ENCODE measurements at places on chromosomes 16 and 17. TPM values are rescaled to one million over a fixed set of nuclear protein-coding genes. Genes with fewer than 3 reads are reported as not detected.

Gene RHBDL1
- total RNA-seq = 0.11 TPM

Gene CBX8
- 4.9 TPM for total RNA-seq

Gene LGALS9B
- total RNA-seq = not detected

Gene NPW
- total RNA-seq = 0.46 TPM

DNA sequence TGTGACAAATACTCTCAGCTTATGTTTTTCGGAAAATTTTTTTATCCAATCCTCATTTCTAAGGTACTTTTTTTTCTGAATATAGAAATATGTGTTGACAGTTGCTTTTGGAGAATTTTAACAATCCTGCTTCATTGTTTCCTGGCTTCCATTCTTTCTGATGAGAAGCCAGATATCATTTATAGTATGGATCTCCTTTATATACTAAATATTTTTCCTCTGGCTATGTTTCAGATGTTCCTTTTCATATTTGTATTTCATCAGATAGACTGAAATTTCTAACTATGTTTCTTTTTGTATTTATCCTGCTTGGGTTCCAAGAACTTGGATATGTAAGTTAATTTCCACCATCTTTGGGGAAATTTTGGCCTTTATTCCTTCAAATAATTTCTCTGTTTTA is 138.9 kb upstream of the CDH11 start:
- DNase-seq = no peak

- no peak for DNase-seq
Measured at GRCh38 chr16:79278506-79278905, 322.0 kb downstream of the MAF start.

DNA sequence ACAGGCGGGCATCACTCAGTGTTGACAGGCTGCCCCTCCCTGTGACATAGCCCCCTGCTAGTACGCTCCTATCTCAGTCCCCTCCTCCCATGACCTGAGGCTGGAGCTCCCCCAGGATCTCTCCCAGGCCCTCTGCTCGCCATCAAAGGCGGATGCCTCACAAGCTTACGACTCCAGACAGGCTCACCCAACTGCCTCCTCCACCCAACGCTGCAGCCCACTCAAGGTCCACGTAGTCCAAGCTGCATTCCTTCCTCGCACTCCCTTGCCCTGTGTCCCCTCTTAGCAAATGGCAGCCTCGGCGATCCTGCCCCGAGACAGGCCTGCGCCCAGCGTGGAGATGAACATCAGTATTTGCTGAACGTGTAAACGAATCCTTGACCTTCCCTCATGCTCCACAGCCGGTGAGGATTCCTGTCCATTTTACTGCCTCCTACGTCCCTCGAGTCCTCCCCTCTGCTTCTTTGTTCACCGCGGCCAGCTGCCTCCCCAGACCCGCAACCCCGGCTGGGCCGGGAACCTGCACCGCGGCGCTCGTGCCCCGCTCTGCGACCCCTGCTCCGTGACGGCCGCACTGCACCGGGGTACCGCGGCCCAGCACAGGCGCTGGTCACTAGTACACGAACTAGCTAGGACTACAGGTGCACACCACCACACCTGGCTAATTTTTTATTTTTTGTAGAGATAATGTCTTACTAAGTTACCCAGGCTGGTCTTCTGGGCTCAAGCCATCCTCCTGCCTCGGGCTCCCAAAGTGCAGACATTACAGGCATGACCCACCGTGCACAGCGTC is 838 bp upstream of the TMEM97 start:
- peak; percentile 17 for DNase-seq

DNA sequence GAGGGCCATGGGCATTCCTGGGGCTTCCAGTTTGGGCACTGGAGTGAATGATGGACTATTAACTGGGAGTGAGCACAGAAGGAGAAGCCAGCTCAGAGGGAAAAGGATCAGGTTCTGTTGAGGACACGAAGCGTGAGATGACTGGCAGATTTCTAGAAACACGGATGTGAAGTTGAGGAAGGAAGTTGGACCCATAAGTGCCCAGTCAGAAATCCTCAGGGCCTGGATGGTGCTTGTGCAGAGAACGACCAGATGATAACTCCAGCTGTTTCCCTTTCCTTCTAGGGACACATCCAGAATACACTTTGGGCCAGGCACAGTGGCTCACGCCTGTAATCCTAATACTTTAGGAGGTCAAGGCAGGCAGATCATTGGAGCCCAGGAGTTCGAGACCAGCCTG is 23.3 kb upstream of the ANKRD40CL start:
- DNase-seq = no peak

GRCh38 chr16:86556576-86556975 is 1.5 kb upstream of the MTHFSD start:
- no peak for DNase-seq

Measured in Daoy (cell line).